T-helper 2 cell treated with Interferon-gamma antibody and Interleukin-4, amounts not matched to agents 5 μg/mL and 100 μg/mL, for 36 hours (primary cell): ENCODE measurements at places on chromosomes 4 and X.

GRCh38 chrX:82658492-82658891 is 849.6 kb upstream of the POU3F4 start:
- DNase-seq, result no peak
- H3K4me3 ChIP-seq, result no peak overlapping the region
- no peak overlapping the region for H3K27ac ChIP-seq

DNA sequence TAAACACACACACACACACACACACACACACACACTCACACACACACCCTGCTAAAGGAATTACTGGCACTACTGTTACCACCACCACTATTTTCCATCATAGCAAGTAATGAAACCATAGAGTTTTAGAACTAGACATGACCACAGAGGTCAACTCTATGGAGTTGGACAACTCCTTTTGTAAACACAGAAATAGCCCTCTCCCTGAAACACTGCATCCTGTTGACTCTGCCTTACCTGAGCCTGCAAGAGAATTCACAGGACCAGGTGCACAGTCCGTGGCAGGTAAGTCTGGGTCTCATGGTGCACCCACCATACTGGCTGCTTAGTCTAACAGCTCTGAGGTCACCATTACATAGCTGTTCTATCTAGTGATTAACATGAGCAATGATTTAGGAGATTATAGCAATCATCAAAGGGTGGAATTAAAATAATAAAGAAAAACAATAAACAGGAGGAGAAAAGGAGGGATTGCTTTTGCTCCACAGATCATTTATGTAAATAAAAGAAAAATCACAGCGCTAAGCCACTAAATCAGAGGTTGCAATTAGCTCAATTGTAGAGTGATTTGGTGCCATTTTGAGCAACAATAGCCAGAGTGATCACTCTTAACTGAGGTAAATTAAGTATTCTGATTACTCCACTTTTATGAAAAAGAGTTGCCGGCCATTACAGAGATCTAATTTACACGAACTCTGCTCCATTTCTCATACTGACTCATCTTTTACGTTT is 340.0 kb upstream of the RASGEF1B start:
- H3K4me1 ChIP-seq, result no peaks in the 10 kb centered on the region
- no peak overlapping the region for H3K27ac ChIP-seq
- H3K36me3 ChIP-seq, result no peaks in the 10 kb centered on the region
- H3K27me3 ChIP-seq, result peaks cover 5% of the 10 kb centered on the region
- DNase-seq, result no peak

- no peak for DNase-seq
- no peak overlapping the region for H3K4me3 ChIP-seq
- peaks cover 12% of the 10 kb centered on the region for H3K4me1 ChIP-seq
Observed at GRCh38 chrX:49178537-49178936, 6.8 kb downstream of the PLP2 start.

- H3K4me1 ChIP-seq, result peaks cover 6% of the 10 kb centered on the region
- H3K4me3 ChIP-seq, result peak overlapping the region; percentile 44
- H3K27ac ChIP-seq, result no peak overlapping the region
- H3K27me3 ChIP-seq, result peaks cover 74% of the 10 kb centered on the region
- no peaks in the 10 kb centered on the region for H3K36me3 ChIP-seq
- DNase-seq, result no peak
Observed at GRCh38 chr4:141132072-141132708, 1.1 kb downstream of the RNF150 start.

DNA sequence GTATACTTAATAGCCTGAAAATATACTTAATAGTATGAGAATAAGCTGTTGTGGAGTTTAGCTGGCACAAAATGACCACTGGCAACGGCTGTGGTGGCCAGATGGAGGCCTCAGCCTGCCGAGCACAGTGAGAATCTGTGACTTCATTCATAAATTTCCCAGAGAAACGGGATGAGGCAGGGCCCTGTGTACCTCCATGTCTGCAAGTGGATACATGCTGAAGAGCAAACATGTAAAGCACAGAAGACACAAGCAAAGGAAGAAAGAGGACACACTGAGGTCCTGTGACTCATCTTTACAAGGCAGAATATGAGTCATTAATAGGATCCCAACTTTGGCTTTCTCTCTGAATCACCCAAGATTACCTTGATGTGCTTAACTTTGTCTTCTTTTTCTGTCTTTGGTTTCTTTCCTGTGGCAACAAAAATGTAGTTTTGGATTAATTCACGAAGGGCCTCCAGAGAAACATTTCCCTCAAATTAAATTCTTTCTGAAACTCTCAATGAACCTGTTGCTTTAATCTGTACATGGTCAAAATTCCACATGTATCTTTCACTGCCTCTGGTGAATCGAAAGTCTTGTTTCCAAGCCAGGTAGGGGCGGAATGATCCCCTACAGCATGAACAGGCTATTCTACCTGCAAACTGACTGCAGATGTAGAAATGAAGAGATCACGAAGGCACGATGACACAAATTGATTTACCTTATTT is 56.4 kb downstream of the IRF2 start:
- DNase-seq, result peak; percentile 46
- H3K4me1 ChIP-seq, result peaks cover 77% of the 10 kb centered on the region
- H3K27me3 ChIP-seq, result no peaks in the 10 kb centered on the region
- H3K27ac ChIP-seq, result peak overlapping the region; percentile 89
- H3K4me3 ChIP-seq, result peak overlapping the region; percentile 81

GRCh38 chrX:119230850-119231249 is 5.2 kb upstream of the PGRMC1 start:
- H3K27me3 ChIP-seq, result peaks cover 55% of the 10 kb centered on the region
- no peaks in the 10 kb centered on the region for H3K36me3 ChIP-seq
- no peak for DNase-seq
- no peak overlapping the region for H3K27ac ChIP-seq
- no peak overlapping the region for H3K4me3 ChIP-seq
